ENCODE measurements at places on chromosomes 2 and 18. TPM values are rescaled to one million over a fixed set of nuclear protein-coding genes. Genes with fewer than 3 reads are reported as not detected.
A peak's percentile ranks its signal among the peaks of the same experiment; 100 is the strongest.

- no peak for DNase-seq
Measured at GRCh38 chr2:234099266-234099665, 48.8 kb downstream of the SPP2 start.

- peak; percentile 25 for DNase-seq
Measured at GRCh38 chr2:54528311-54528955, 72.3 kb downstream of the SPTBN1 start.

DNA sequence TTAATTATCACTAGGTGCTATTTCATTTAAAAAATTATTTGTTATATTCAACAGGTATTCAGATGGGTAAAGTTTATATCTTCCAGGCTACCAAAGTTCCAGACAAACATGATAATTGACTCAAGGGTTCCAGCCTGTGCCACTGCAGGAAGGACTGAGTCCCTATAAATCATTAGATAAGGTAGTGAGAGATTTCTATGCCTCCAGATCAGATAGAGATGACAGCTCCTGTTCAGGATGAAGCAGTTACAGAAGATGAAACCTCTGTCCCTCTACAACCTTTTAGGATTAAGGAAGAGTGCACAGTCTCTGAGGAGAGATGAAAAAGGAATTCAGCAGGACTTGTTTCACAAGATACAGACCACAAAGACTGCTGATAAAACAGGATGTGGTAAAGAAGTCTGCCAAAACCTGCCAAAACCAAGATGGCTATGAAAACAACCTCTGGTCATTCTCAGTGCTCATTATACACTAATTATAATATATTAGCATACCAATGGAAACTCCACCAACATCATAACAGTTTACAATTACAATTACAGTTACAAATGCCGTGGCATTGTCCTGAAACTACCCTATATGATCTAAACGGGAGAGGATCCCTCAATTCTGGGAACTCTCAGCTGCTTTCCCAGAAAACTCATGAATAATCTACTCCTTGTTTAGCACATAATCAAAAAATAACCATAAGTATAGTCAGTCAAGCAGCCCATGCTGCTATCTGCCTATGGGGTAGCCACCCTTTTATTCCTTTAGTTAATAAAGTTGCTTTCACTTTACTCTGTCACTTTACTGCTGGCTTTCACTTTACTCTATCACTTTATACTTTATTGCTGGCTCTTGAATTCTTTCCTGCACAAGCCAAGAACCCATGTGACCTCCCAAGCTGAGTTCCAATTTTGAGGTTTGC lies 288.5 kb downstream of the PDE11A start:
- no peak for DNase-seq

DNA sequence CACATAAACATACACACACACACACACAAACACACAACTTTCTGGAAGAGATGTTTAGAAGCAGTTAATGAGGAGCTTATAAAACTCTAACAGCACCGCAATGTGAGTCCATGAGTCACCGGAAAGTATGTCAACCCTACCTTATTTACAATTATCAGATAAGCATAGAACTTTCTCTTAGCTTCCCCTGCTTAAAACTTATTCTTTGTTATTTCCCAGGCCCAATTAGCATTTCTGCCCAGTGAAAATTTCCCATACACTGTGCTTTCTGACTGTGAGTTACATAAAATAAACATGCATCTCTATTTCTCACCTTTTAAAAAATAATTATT lies 737.6 kb downstream of the LRP1B start:
- DNase-seq = peak; percentile 84

DNA sequence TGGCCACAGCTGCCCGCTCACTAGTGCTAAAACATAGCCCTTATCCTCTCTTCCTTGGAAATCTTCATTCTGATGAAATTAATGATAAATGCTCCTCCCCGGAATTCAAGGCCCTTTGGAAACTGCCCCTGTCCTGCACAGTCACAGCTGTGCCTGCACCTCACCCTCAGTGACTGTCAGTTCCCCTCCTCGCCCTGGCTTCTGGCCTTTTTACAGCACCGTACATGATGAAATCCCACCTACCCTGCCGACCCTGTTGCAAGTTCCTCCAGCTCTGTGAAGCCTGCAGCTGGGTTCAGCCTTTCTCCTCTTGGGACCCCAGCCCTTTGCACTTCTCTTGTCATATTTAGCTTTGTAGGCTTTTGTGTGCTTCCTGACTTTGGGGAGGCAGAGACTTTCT lies 48.4 kb downstream of the DCDC2C start:
- no peak for DNase-seq

DNA sequence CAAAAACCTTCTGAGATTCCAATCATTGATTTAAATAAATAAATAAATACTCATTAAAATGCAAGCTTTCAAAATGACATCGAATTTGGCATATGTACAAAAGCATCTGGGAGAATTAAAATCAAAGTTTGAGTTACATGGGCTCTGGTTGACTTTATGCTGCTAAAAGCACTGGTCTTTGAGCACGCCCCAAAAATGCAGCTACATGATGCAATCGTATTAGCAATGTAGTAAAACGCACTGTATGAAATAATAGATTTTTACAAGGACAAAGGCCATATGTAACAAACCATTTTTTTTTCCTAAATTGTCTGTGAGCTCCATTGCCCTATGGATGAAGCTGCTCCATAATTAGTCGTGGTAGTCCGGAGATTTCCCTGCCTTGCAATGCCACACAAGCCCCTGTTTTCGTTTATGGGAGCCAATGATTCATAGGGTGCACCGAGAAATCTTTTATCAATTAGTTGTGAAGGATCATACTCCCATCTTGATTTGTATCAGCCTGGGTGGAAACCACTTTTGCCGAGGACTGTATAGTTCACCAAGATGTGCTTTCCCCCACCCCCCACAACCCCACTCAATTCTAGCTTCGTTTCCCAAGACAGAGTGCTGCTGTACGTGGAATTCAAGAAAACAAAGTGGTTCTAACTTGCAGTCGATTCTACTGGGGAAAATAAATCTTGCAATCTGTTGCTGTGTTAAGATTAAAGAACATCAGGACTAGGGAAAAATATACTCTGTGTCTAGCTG lies 268.4 kb downstream of the IRS1 start:
- no peak for DNase-seq

GRCh38 chr2:29518646-29519337 lies 402.6 kb downstream of the ALK start:
- no peak for DNase-seq

DNA sequence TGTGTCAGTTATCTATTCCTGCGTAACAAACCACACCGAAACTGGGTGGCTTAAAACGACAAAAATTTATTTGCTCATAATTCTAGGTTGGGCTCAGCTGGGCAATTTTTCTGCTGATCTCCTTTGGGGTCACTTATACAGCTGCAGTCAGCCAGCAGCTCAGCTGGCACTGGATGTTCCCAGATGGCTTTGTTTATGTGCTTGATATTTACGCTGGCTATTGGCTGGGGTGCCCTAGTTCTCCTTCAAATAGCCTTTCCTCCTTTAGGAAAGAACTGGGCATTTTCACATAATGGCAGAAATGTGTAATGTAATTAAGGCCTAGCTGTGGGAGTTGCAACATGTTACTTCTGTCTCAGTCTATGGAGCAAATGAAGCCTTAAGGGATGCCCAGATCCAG lies 142.2 kb downstream of the B3GNT2 start:
- no peak for DNase-seq

DNA sequence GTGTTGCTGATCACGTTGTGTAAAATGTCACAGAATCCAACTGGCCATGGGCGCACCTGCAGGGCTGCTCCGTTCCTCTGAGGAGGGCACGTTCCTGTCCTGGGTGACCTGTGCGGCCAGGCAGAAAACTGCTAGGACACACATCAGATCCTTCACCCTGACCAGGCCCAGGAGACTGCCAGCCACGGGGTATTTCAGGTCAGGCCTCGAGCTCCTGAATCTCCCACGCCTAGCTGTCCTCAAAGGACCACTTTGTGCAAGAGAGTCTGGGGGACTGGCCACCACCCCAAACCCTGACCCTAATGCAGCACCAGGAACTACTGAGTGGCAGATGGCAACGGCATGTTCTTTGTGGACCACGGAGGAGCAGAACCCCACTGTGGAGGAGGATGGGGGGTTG lies 11.1 kb downstream of the PRLH start:
- DNase-seq = no peak

GRCh38 chr18:57542812-57543427 lies 43.6 kb downstream of the FECH start:
- no peak for DNase-seq

DNA sequence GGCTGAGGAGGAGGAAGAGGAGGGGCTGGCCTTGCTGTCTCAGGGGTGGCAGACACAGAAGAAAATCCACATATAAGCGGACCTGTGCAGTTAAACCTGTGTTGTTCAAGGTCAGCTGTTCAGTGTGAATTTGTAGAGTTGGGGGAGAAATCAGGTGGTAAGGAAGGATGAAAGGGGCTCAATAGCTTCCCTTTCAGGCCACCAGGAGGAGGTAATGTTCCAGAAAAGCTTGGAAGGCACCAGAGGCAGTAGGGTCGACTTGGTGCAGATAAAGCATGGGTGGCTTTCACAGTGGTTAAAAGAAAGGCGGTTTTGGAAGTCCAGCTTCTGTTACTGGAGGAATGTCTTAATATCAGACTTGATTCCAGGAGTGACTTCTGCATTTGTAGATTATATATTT lies 167.4 kb downstream of the THSD7B start:
- DNase-seq = peak; percentile 3

- DNase-seq = no peak
Measured at GRCh38 chr2:240869109-240869955, 708 bp downstream of the AGXT start.

- DNase-seq = no peak
Measured at GRCh38 chr18:49597157-49597931, 35.5 kb downstream of the LIPG start.

SERPINB11 gene
- total RNA-seq = not detected

HDAC4 gene
- total RNA-seq = 4.6 TPM

SULT1C3 gene
- total RNA-seq = not detected

SKA1 gene
- total RNA-seq = 21.8 TPM

EVX2 gene
- total RNA-seq = not detected

CYRIA gene
- 25.2 TPM for total RNA-seq

EMX1 gene
- 0.34 TPM for total RNA-seq

Measured in A172 (cell line).